ENCODE measurements at places on chromosomes 2 and 18.

GRCh38 chr2:229927817-229928321 is 5.6 kb downstream of the FBXO36 start:
- no peak for DNase-seq

DNA sequence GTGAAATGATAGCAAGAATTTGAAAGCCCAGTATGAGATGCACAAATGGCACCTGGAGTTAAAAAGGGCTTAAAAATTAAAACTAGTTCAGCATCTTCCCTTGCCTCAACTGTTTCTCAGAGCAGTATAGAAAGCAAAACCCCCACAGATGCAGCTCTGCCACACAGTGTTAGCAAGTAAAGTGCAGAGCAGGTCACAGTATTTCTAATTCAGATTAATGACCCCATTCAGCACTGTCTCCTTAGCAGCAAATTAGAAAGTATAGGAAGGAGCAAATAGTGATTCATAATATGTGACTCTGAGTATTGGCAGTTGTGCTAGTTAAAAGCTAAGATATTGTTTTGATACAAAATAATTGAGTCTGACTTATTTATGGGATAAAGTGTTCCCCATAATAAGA is 73.8 kb upstream of the CCDC85A start:
- DNase-seq = no peak

DNA sequence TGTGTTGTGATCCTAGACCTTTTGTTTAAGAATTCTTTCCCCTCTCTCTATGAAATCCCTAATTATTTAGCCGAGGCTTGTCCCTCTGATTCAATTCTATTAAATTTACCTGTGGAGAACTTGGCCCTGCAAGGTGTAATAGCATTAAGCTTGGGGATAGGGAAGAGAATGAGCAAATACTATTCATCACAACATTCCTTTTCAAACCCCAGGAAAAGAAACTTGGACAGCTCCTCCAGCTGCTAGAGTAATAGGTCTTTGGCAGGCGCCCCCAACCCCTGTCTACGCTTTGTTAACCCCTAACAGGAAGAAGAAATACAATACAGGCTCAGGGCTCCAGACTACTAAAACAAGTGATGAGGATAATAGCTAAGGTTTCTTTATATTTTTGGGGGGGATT is 957.0 kb downstream of the CPS1 start:
- no peak for DNase-seq

DNA sequence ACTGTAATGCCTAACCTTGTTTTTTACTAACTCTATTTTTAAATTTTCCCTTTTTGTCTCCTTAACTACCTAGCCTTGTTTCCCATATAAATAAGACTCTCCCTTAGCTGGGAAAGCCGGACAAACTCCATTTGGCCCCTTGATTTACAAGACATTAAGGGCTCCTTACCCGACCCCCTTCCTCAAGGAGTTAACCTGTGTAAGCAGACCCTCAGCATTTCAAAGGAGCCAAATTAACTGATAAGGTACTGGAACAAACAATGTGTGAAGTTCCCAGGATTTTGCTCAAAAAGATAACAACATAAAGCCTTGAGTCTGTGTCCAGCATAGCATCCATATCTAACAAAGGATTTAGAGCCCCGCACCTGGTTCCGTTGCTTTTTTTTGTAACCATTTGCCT is 59.6 kb upstream of the C2orf15 start:
- DNase-seq = no peak

DNA sequence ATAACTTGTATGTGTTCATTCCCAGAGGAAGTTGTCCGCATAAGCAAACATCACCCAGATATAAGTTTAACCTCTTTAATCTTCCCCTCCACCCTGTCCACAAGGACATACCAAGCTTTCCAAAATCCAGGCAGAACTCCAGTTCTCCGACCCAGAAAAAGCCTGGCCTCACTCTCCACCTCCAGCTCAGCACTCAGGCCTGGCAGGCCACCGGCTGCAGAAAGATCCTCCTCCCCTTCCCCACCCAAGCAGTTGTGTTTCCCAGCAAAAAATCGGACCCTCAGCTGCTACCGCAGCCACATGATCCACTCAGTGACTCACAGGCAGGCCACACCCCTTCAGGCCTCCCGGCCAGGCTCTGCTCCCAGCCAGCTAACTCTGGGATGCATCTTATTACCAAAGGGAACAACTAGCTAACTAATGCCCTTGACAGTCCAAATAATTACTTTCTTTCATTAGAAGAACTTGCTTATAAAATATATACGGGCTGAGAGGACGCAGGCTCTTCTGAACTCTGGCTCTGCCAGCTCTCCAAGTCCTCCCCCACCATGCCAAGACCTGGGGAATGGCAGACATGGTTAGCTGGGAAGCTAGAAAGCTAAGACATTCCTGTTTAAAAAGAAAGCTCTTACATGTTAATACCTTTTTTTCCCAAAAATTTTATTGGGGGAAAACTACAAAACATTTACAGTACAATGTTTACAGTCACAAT is 4.5 kb downstream of the ZFP36L2 start:
- DNase-seq = peak; percentile 56

DNA sequence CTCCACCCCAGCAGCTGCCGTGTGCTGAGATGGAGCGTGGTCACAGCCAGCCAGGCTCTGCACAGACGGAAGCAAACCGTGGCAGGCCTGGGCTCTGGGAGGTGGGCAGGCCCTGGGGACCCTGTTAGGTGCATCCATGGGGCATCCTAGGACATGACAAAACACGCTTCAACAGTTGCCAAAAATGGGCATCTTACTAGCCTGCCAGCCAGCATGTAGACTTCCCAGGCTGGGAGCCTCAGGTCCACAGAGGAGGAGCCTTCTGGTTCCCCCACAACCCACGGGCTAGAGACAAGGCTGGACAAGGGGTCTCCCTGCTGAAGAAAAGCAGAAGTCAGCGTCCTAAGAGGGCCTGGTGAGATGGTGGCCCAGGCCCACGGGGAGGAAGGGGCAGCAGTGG is 139.5 kb downstream of the HDAC4 start:
- DNase-seq = no peak

DNA sequence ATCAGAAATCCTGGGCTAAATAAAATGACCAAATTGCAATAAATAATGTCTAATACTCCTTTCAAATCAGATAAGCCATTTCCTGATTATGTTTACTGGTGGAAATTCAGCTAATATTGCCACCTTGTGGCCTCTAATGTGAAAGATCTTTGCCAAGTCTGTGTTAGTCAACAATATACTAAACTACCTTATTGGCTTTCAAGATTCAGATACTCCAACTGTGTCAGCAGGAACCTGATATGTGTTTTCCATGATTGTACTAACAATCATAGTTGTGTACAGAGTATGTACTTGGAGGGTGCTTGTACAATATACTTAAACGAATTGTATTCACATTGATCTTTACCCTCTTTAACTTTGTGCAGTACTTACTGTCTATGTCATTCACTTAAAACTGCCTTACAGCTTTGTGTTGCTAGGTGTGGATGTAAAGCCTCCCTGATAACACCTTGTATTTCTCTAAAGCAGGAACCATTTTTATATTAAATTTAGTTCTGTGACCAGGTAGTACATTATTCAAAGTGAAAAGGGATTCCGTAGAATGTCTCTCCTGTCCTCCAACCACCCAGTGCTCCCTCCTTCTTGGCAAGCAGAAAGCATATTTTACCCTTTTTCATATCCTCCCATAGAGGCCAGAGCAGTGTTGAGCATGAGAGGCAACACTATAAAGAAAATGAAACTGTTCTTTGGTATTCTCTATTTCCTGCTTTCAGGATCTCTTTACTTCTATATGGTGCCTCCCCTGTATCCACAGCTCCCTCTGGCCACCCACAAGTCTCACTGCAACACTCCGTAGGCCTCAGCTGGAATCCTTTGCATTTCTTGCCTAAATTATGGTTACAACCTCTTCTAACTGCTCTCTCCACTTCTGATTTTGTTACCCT is 75.2 kb upstream of the C2orf15 start:
- peak; percentile 8 for DNase-seq

- DNase-seq = no peak
Measured at GRCh38 chr2:216763396-216763795, 68.0 kb upstream of the IGFBP5 start.

DNA sequence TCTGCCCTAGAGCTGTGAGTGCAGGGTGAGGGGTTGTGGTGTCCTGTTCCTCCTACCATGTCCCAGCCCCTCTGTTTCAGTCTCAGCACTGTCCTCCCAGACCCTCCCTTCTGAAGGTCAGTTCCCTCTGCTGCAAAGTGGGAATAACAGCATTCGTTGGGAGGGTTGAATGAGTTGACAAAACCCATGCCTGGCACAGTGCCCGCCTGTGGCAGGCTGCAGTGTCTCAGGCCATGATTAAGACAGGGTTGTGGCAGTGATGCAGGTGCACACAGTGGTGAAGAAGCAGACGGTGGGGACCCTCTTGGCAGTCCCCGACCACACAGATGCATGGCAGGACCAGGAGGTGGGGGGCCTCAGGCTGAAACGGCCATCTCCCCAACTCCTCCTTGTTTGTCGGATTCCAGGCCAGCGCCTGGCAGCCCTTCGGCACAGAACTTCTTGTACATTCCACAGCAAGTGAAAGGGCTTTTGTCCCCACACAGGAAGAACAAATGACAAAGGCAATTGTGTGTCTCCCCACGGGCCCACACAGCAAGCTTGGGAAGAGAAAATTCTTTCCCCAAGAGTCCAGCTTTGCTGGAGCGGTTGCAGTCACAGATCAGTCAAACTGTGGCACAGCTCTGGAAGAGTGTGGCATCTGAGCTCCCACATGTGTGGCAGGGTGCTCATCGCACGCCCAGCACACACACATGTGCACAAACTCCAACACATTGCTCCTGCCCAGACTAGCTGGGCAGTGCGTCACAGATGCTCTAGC is 92.0 kb upstream of the MSH2 start:
- no peak for DNase-seq

DNA sequence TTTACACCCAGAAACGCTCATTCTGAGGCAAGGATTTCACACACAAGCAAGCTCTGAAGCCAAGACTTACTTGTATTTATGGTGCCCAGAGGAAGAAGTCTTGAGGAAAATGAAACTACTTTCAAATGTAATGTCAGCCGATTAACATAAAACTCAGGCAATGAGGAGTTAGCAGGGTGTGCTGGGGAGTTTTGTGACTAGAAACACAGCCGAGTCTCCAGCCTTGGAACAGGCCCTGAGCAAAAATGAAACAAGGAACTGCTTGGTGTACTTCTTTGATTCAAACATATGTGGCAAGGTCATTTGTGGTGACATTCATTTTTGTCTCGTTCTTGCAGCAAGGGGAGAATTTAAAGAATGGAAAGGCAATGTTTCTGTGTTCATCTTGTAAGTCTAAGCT is 4.5 kb downstream of the DYTN start:
- DNase-seq = no peak

DNA sequence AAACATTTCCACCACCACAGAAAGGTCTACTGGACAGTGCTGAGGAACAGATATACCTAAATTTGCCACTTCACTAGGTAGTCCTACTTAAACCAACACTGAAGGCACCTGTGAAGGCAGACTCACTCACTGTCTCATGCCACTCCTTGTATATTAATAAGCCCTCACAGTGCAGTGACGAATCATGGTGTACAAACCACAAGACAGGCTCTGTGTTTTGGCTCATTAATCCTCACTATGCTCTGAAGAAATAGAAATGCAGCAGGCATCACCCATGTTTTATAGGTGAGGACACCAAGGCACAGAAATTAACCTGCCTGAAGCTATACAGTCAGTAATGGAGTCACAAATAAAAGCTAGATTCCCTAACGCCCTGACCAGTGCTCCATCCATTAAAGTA is 44.3 kb downstream of the BARD1 start:
- DNase-seq = no peak

GRCh38 chr2:167005096-167005495 is 116.8 kb downstream of the XIRP2 start:
- DNase-seq = no peak

- DNase-seq = no peak
Measured at GRCh38 chr2:160005908-160006307, 56.5 kb downstream of the PLA2R1 start.

DNA sequence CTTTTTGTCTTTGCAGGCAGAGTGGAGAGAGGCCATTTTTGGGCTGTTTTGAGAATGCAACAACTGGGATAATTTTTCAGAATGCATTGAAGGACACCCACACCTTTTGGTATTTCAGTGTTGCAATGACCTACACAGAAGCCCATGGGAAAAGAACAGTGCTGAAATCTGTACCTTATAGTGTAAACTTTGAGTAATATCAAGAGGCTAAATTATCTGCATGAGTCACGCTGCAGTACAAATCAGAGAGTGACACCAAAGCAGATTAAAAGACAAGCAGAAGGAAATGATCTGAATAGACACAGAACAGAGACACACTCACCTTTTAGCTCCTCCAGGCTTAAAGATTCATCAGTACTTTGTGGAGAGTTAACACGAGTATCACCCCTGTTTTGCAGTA is 265.3 kb downstream of the PAX3 start:
- no peak for DNase-seq

DNA sequence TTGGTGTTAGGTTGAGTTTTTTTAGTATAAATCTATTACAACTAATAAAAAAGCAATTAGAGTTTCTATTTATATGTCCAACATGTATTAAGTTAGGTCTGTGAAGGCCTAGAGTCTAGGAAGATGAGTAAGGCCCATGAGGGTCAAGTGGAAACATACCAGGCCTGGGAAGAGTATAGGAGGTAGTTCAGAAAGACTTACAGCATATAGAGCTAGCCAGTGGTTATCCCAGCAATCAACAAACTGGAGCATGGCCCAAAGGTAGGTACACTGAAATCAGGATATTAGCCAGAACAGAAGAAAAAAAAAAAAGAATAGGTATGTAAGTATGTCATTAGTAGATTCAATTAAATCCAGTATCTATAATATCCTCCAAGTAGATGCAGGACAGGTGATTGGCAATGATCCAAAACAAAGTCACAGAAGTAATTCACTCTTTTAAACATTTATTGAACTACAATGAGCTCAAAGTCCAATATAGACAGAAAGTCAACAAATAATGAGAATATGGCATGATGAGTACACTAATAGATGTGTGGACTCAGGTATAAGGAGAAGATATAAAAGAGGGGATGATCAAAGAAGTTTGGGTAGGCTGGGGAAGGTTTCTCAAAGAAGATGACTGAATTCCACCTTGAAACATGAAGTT is 70.3 kb downstream of the IKZF2 start:
- no peak for DNase-seq

Data from stimulated activated CD4-positive, alpha-beta T cell treated with anti-CD3 and anti-CD28 coated beads, Interleukin-12 subunit alpha, Interleukin-12 subunit beta, amount 100 ng/mL, for 48 hours (primary cell).